ENCODE measurements at places on chromosomes 2 and 18. TPM values are rescaled to one million over a fixed set of nuclear protein-coding genes. Genes with fewer than 3 reads are reported as not detected.

- H3K36me3 ChIP-seq = no peaks in the 10 kb centered on the region
- H3K4me3 ChIP-seq = no peak overlapping the region
- no peaks in the 10 kb centered on the region for H3K27me3 ChIP-seq
- DNase-seq = no peak
Measured at GRCh38 chr2:161798027-161798426, 173.8 kb downstream of the SLC4A10 start.

GRCh38 chr2:124112206-124112605, 87.1 kb downstream of the CNTNAP5 start:
- H3K4me3 ChIP-seq = no peak overlapping the region
- no peak overlapping the region for H3K27ac ChIP-seq
- no peaks in the 10 kb centered on the region for H3K4me1 ChIP-seq
- no peaks in the 10 kb centered on the region for H3K36me3 ChIP-seq

- H3K4me1 ChIP-seq = no peaks in the 10 kb centered on the region
- no peak overlapping the region for H3K4me3 ChIP-seq
- H3K27ac ChIP-seq = no peak overlapping the region
- H3K36me3 ChIP-seq = no peaks in the 10 kb centered on the region
Measured at GRCh38 chr2:13651684-13652131, 935.0 kb downstream of the TRIB2 start.

DNA sequence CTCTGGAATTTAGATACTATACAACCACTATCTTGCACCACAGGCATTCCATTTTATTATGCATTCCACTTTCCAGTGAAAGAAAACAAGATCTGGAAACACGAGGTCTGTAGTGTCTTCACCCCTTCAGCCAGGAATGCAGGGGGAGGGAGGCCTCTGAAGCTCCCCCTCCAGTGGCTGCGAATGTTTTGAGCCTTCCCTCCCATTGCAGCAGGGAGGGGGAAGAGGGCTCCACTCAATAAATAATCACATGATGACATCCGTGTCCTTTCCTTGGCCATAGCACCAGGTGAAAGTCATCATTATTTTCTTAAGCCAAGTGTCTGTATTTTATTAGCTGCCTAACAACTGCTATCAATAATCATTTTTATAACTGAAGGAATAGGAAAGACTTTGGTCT, 38.6 kb downstream of the ALPK2 start:
- no peaks in the 10 kb centered on the region for H3K36me3 ChIP-seq
- DNase-seq = no peak
- H3K27ac ChIP-seq = no peak overlapping the region
- no peaks in the 10 kb centered on the region for H3K4me1 ChIP-seq

GRCh38 chr18:21826196-21826595, 85.6 kb downstream of the MIB1 start:
- H3K4me1 ChIP-seq = no peaks in the 10 kb centered on the region
- H3K4me3 ChIP-seq = no peak overlapping the region
- DNase-seq = no peak

- no peaks in the 10 kb centered on the region for H3K27me3 ChIP-seq
- no peaks in the 10 kb centered on the region for H3K36me3 ChIP-seq
- peaks cover 3% of the 10 kb centered on the region for H3K4me1 ChIP-seq
- no peak overlapping the region for H3K4me3 ChIP-seq
Measured at GRCh38 chr18:9933865-9934264, 20.0 kb downstream of the VAPA start.

GRCh38 chr2:125398738-125399524, 1257.0 kb upstream of the GYPC start:
- H3K4me1 ChIP-seq = no peaks in the 10 kb centered on the region
- H3K27ac ChIP-seq = no peak overlapping the region
- no peaks in the 10 kb centered on the region for H3K27me3 ChIP-seq
- no peak for DNase-seq

- no peak overlapping the region for H3K4me3 ChIP-seq
- H3K36me3 ChIP-seq = no peaks in the 10 kb centered on the region
- no peaks in the 10 kb centered on the region for H3K27me3 ChIP-seq
- no peak for DNase-seq
- no peaks in the 10 kb centered on the region for H3K4me1 ChIP-seq
Measured at GRCh38 chr2:129907256-129907998, 72.0 kb upstream of the RAB6C start.

DNA sequence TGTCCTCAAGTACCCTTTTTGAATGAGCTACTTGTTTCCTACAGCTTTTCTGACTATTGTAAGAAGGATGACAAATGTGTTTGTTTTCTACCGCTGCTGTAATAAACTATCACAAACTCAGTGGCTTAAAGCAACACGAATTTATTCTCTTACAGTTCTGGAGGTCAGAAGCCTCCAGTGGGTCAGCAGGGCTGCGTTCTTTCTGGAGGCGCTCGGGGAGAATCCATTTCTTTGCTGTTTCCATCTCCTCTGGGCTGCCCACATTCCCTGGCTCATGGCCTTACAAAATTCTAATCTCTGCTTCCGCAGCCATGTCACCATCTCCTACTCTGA, 128.5 kb downstream of the SPP2 start:
- H3K4me1 ChIP-seq = no peaks in the 10 kb centered on the region
- H3K4me3 ChIP-seq = no peak overlapping the region
- DNase-seq = no peak
- no peaks in the 10 kb centered on the region for H3K36me3 ChIP-seq

GRCh38 chr2:160621748-160622147, 128.1 kb upstream of the RBMS1 start:
- H3K4me1 ChIP-seq = no peaks in the 10 kb centered on the region
- H3K36me3 ChIP-seq = no peaks in the 10 kb centered on the region
- H3K27ac ChIP-seq = no peak overlapping the region
- H3K27me3 ChIP-seq = no peaks in the 10 kb centered on the region
- no peak for DNase-seq

DNA sequence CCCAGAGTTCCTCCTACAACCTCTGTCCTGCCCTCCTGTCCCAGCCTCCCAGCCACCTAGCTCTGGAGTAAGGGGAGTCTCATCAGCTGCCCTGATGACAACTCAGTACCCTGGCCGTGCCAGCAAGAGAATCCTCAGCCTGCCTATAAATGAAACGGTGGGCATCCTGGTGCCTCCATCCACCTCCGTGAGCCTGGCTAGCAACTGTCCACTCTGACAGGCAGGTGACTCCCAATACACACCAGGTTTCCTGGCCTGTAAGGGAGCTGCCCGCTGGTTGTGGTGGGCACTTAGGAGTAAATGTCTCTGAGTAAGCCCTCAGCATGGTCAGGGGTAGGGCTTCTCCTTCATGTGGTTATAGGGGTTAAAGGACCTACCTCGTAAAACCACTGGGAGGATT, 81.5 kb downstream of the XDH start:
- no peak overlapping the region for H3K27ac ChIP-seq
- no peaks in the 10 kb centered on the region for H3K4me1 ChIP-seq
- H3K36me3 ChIP-seq = no peaks in the 10 kb centered on the region
- no peaks in the 10 kb centered on the region for H3K27me3 ChIP-seq
- H3K4me3 ChIP-seq = no peak overlapping the region
- no peak for DNase-seq

- peak; percentile 70 for DNase-seq
- H3K4me1 ChIP-seq = peaks cover 30% of the 10 kb centered on the region
- peak overlapping the region; percentile 73 for H3K4me3 ChIP-seq
- no peaks in the 10 kb centered on the region for H3K27me3 ChIP-seq
- H3K27ac ChIP-seq = peak overlapping the region; percentile 78
Measured at GRCh38 chr18:2906704-2907549, 60.1 kb downstream of the EMILIN2 start.

DNA sequence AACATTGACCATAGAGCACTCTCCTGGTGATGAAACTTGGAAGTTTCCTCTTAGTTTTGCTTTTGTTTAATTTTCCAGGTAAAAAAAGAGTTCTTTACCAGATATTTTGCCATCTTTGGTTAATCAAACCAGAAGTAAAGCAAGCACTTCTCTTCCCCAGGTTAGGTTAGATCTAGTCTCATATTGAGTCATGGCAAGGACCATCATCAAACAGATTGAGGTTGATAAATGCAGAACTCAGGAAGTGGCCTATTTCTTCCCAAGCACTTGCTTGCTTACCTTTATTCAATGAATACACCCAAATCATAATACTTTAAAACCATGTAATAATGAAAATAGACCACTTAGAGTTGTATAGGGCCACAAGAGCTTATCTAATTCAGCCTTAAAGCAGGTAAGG, 23.4 kb downstream of the DNAH6 start:
- no peak overlapping the region for H3K4me3 ChIP-seq
- H3K36me3 ChIP-seq = no peaks in the 10 kb centered on the region
- H3K27ac ChIP-seq = no peak overlapping the region
- H3K4me1 ChIP-seq = no peaks in the 10 kb centered on the region
- no peaks in the 10 kb centered on the region for H3K27me3 ChIP-seq

GRCh38 chr2:12300927-12301326, 415.8 kb upstream of the TRIB2 start:
- H3K27me3 ChIP-seq = no peaks in the 10 kb centered on the region
- no peaks in the 10 kb centered on the region for H3K4me1 ChIP-seq
- H3K27ac ChIP-seq = no peak overlapping the region
- no peak overlapping the region for H3K4me3 ChIP-seq

DNA sequence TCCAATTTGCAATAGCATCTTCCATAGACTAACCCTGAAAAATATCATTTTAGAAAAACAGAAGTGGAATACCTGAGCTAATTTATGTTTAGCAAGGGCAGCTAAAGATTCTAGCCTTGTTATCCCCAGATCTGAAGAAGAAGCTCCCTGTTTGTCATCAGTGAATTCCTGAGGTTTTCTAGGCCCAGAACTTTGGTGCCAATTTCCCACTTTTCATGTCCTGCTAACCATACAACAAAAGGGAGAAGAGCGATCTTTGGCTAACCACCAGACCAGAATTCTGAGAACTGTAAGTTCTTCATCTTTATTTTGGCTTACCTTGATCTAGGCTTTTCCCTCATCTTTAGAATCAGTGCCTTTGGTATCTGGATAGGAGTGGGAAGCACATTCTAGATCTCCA, 51.3 kb upstream of the RASGRP3 start:
- no peaks in the 10 kb centered on the region for H3K27me3 ChIP-seq
- H3K27ac ChIP-seq = no peak overlapping the region
- H3K4me1 ChIP-seq = no peaks in the 10 kb centered on the region
- no peaks in the 10 kb centered on the region for H3K36me3 ChIP-seq
- H3K4me3 ChIP-seq = no peak overlapping the region

- no peaks in the 10 kb centered on the region for H3K36me3 ChIP-seq
- H3K4me3 ChIP-seq = peak within 1 kb of the TSS; percentile 97
- no peaks in the 10 kb centered on the region for H3K27me3 ChIP-seq
- peaks cover 31% of the 10 kb centered on the region for H3K4me1 ChIP-seq
Measured at GRCh38 chr2:9205963-9206948, at the start of gene ASAP2. Gene ASAP2, plus strand, starts transcription at chr2:9206812. Its CDS starts 293 bp downstream, at chr2:9207105.

GRCh38 chr2:205056151-205056561, 510.9 kb downstream of the PARD3B start:
- H3K27me3 ChIP-seq = no peaks in the 10 kb centered on the region
- H3K27ac ChIP-seq = no peak overlapping the region
- no peak for DNase-seq
- H3K4me1 ChIP-seq = peaks cover 3% of the 10 kb centered on the region
- no peaks in the 10 kb centered on the region for H3K36me3 ChIP-seq
- no peak overlapping the region for H3K4me3 ChIP-seq

DNA sequence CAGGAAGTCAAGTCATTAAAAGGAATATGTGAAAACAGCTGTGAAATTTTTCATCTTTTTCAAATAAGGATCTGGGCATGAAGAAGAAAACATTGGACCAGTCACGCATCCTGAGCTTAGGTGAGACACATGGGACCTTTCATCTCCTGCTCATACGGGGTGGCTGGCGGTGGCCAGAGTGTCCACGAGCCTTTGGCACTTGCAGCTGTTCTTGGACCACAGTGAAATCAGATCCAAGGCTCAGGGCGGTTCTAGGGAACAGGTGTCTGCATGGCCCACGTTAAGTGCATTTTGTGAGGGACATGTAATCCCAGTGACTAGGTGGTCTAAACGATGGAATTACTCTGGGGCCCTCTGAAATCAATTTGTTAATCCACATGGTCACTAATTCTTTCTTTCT, 212.7 kb upstream of the COPS8 start:
- DNase-seq = no peak
- H3K4me3 ChIP-seq = no peak overlapping the region
- H3K27ac ChIP-seq = peak overlapping the region; percentile 56
- H3K36me3 ChIP-seq = no peaks in the 10 kb centered on the region

DNA sequence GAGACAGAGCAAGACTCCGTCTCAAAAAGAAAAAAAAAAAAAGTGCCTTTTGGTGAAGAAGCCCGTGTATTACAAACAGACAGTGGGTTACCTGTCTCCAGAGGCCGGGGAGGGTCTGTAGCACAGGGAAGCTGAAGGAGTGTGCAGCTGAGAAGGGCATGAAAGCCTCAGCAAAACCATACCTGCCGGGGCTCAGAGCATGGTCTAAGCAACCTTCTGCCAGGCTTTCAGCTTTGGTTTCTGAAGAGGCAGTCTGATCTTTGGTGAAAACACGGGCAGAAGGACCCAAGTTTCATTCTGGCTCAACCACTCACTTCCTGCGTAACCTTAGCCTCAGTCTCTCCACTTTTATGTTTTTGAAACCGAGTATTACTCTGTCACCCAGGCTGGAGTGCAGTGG, 21.5 kb downstream of the SH2D6 start:
- no peaks in the 10 kb centered on the region for H3K27me3 ChIP-seq
- H3K36me3 ChIP-seq = no peaks in the 10 kb centered on the region
- no peak overlapping the region for H3K4me3 ChIP-seq
- peaks cover 31% of the 10 kb centered on the region for H3K4me1 ChIP-seq
- no peak overlapping the region for H3K27ac ChIP-seq

GRCh38 chr18:45528712-45529336, 86.5 kb upstream of the SLC14A2 start:
- H3K4me1 ChIP-seq = no peaks in the 10 kb centered on the region
- H3K4me3 ChIP-seq = no peak overlapping the region
- no peaks in the 10 kb centered on the region for H3K36me3 ChIP-seq
- DNase-seq = no peak
- H3K27me3 ChIP-seq = no peaks in the 10 kb centered on the region

GRCh38 chr2:238149841-238150572, 8.8 kb upstream of the ERFE start:
- H3K4me3 ChIP-seq = no peak overlapping the region
- no peaks in the 10 kb centered on the region for H3K27me3 ChIP-seq
- no peaks in the 10 kb centered on the region for H3K36me3 ChIP-seq
- DNase-seq = no peak
- no peak overlapping the region for H3K27ac ChIP-seq

The NGEF gene
- 48.3 TPM for total RNA-seq

The HOXD9 gene
- total RNA-seq = 13.3 TPM

The INHBB gene
- total RNA-seq = not detected

The DNAH7 gene
- 1.8 TPM for total RNA-seq

The ASPRV1 gene
- total RNA-seq = 0.95 TPM

The HOXD3 gene
- total RNA-seq = not detected

Measured in transverse colon (tissue), 4 donors.